Activated T-helper 9 cell treated with anti-CD3 and anti-CD28 coated beads, Interleukin-2, amount 50 U/mL, for 16 hours (primary cell): ENCODE measurements at places on chromosomes 6 and 20.

DNA sequence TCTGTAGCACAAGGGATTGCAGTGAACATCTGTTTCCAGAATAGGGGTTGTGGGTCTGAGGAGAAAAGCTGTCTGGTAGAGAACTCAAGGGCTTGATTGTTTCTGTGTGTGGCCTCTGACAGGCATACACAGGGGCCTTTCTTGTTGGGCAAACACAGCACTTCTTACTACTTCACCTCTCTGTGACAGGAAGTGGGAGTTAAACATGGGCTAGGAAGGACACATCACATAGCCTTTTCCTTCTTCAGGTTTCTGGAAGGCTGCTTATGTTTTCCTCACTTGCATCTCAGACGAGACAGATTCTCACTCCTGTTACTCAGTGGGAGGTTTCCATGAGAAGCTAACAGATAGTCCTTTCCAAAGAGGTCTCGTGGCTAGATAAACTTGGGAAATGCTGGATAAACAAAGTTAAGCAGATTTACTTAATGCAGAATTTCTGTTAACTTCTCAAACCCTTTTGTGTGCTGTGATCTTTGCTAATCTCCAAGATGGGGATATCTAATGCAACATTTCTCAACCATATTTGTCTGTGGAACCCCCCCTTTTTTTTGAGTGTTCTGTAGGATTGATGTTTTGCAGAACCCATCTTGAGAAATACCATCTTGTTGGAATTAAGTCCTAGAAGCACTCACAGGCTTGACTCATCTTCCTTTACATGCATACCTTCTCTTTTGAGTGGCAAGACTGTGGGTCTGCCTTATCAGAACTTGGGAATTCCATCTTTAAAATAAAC, 41.9 kb upstream of the RNF8 start:
- DNase-seq: no peak

- no peak for DNase-seq
Observed at GRCh38 chr6:142805042-142805441, 139.9 kb downstream of the HIVEP2 start.

GRCh38 chr20:34705397-34706301, 1.5 kb downstream of the TP53INP2 start:
- no peak for DNase-seq

DNA sequence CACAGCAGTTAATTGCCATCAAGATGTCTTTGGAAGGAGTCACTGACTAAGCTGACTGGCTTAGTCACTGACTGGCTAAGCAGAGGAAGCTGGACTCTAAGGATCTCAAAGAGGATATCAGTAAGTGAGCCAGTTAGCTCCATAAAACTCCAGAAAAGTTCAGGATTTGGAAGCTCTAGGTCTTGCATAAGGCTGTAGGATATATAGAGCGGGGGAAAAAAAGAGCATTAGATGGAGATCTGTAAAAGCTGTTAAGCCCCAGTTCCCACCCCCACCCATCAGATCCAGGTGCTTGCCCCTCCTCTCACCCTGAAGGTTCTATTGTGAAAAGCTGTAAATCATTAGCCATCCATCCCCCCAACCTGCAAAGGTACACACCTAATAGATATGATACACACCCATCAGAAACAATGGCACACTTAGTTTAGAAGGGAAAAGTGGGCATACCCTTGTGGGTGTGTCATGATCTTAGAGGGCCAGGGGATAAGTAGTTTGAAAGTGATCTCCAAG, 32.2 kb downstream of the CARMIL1 start:
- DNase-seq: no peak

DNA sequence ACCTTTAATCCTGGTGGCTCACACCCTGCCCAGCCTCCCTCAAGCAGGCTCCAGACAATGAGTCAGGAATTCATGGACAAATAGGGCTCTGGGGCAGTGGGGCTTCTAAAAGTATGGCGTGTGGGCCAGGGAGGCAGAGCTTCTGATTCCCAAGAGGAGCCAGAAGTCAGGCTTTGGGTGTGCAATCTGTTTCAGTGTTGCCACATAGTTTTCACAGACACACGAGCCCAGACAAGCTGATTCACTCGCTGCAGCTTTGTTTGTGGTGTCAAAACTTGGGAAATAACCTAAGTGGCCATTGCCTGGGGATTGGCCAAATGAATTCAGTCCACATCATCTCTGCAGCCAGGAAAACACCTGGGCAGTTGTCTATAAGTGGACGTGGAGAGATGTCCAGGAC, 9.2 kb downstream of the PEDS1 start:
- no peak for DNase-seq

DNA sequence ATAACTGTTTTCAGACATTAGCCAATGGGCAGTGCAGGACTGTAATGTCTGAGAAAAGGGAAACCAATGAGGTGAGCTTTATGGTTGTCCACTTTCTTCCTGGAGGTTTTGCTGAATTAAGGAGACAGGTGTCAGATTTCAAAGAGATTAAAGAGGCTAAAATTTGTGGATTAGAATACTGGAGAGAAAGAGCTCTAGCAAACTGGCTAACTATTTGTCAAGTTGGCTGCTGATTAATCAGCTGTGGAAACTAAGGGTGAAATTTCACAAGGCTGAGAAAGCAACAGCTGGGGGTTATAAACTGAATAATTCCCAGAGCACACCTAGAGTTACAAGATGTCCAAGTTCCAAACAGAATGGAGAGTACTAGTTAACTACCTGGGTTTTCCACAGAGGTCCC, 198.9 kb downstream of the TBC1D32 start:
- DNase-seq: no peak

DNA sequence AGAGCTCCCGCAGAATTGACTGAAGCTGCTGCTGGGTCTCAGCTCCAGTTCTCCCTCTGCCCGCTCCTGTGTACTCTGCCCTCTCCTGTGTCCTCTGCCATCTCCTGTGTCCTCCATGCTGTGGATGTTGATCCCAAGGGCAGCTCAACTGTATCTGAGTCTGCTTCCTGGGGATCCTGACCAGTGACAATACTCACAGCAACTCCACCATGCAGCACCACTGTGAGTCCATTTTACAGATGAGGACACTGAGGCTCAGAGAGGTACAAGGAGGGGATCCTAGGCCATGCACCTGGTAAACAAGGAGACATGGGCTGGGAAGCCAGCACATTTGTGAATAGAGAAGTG, 8.6 kb downstream of the TP53RK start:
- DNase-seq: no peak

DNA sequence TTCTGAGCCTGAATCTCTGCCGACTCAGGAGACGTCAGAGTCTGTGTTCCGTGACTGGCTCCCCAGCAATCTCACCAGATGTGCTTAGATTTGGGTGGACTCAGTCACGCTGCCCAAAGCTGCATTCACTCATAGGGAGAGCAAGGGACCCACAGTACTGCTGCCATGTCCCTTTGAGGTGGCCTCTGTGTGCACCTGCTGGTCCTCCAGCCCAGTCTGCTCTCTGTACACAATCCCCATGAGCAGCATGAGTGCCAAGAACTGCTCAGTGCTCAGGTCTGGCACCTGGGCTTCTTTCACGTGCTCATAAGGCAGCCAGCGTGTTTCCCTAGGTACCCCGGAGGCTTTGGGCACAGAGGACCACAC, 44.2 kb upstream of the TIAM2 start:
- DNase-seq: no peak

DNA sequence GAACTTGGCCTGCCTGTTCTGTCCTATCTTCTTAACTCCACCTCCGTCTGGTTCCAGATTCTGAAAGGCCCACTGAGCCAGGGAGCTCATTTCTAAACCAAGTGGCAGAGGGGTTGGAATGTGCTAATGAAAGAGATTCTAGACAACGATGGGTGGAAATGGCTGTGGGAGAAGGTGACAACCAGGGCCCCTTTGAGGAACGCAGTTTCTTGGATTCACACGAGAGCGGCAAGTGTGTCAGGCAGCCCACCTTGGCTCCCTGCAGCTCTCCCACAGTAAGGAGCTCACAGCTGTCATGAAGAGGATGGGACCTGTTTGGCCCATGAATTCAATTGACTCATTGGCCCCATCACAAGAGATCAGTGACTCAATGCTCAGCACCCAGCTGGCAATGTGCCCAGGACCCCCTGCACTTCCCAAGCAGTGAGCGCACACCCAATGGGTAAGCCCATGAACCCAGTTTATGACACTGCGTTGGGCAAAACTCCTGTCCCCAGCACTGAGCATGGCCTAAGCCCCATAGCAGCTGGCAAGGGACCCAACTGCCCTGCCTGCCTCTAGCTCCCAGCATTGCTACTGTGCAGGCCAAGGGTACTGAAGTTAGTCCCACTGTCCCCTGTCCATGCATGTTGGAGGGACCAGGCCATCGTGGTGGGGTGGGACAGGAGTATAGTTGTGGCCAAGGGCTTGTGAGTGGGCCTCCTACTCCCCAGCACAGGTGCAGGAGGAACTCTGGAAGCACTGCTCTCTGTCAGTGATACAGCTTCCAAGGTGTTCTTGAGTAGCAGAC, 16.4 kb downstream of the MRPS18A start:
- DNase-seq: no peak

DNA sequence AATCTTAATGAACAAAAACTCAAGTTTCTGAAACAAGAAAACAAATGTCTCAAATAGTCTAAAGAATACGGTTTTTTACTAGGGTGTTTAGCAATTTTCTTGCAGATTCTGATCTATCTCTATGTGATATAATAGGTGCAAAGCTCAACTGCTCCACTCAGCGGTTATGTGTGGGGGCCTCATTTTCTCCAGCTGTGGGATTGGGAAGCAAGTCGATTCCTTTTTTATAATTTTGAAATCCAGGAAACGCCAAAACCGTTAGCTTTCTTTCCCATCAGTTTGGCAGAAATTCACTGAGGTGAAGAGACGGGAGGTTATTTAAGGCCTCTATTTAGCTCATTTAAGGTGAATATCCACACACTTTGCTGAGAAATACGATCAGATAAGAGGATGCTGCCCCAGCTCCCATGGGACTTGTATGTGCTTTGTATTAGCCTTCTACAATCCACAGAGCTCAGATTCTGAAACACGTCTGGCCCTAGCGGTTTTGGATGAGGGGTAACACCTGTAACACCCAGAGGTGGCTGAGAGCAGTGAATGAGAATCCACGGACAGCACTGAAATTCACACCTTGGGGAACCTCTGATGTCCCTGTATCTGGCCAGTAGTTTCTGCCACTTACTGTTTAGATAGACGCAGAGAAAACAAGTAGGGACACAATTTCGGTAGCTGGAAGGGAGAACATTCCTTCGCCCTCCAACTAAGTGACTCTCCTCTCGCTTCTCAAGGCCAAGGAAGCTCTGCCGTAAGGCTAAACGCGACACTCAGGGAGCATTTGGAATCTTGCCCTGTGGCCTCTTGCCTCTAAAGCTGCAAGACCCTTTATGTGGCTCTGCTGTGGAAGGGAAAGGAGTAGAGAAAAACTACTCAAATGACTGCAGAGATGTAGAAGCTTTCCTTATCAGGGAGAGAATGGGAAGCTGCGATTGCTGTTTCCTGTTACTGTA, 6.5 kb upstream of the BCAS4 start:
- no peak for DNase-seq

DNA sequence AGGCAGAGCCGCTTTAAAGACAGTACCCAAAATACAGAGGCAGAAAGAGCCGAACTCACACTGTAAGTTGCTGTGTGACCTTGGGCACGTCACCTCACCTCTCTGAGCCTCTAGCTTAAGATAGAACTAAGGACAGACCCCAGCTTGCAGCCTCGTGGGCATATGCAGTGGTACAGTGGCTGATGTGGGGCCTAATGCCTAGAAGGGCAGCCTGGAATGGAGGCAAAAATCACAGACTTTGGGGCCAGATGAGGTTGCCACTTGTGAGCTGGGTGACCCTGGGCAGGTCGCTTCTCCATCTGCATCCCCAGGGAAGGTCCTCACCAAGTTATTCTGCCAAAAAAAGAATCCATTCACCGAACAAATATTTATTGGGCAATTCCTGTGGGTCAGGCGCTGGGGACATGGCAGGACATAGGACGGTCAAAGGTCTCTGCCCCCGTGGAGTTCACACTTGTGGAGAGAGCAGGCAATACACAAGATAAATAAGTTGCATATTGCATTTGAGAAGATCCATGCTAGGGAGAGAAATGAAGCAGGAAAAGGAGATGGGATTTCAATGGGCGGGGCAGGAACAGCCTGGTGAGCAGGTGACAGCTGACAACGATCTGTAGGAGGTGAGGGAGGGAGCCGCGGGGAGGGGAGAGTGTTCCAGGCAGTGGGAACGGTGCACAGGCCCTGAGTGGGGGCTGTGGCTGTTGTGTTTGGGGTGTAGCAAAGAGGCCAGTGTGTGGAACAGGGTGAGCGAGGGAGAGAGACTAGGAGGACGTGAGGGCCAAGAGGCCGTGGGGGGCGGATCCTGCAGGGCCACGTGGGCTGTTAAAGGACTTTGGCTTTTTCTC, 115.2 kb downstream of the CEBPB start:
- no peak for DNase-seq

GRCh38 chr6:93468291-93468690, 48.9 kb upstream of the EPHA7 start:
- DNase-seq: no peak

- no peak for DNase-seq
Observed at GRCh38 chr6:25018568-25018954, 82.8 kb upstream of the RIPOR2 start.

- no peak for DNase-seq
Observed at GRCh38 chr6:3887150-3887700, 38.1 kb downstream of the FAM50B start.

DNA sequence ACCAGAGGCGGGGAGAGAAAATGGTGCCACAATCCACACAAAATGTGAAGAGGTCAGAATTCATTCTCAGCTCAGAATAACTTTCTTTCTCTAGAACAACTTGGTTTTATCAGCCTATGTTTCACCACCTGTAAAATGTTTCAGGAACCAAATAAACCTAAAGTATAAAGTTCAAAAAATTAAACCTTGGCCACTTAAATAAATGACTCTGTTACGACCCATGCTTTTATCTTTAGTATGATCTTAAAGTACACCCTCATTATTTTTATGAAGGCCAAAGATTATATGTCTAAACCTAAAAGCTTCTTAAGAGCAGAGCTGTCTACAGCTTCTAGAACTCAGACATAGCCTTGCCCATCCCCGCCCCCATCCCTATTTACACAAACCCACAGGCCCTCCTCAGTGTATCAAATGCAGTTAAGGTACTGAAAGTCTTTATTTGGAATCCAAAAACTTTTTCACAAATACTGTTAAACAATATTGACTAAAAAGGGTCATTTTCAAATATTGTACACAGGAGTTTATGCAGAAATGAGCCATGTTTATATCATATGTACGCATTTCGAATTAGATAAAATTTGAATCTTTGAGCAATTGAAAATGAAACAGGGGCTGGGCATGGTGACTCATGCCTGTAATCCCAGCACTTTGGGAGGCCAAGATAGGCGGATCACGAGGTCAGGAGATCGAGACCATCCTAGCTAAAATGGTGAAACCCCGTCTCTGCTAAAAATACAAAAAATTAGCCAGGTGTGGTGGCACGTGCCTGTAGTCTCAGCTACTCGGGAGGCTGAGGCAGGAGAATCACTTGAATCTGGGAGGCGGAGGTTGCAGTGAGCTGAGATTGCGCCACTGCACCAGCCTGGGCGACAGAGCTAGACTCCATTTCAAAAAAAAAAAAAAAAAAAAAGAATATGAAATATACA, 5.7 kb upstream of the NHSL1 start:
- no peak for DNase-seq

DNA sequence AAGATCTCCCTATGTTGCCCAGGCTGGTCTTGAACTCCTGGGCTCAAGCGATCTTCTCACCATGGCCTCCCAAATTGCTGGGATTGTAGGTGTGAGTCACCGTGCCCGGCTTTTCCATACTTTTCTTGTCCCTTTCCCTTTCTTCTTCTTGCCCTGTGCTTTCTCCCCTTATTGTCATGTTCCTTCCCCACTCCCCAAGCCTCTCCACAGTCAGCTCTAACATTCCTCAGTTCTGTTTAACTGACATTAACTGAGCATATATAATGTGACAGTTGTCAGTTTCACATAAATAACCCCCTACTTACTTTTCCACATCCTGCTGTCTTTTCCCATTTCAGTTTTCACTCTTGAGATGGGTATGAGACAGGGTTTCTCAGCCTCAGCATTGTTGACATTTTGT, 9.5 kb upstream of the RNF8 start:
- DNase-seq: no peak
